ENCODE measurements at places on chromosomes 4 and X.

- no peak for DNase-seq
Observed at GRCh38 chrX:40166582-40166981, 68.8 kb upstream of the BCOR start.

- no peak for DNase-seq
Observed at GRCh38 chr4:132694775-132695174, 454.3 kb upstream of the PCDH10 start.

DNA sequence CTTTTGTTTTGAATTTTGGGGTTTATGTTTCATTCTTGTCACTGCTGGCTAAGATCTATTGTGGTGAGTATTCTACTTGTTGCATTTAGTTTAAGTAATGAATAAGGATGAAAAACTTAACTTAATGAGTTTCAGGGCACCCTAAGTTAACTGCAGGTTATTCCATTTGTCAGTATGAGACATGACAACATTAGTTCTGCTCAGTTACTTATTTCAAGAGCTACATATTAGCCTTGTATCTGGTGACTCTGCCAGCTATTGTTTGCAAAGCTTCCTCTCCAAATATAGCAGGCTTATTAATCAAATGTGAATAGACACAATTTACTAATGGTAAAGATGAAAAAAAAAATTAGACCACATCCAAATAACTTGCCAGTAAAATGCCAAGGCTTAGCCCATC is 567.1 kb downstream of the IL15 start:
- DNase-seq = no peak

GRCh38 chr4:52202251-52202779 is 151.2 kb downstream of the SPATA18 start:
- DNase-seq = no peak

GRCh38 chrX:44060221-44060620 is 87.0 kb upstream of the NDP start:
- no peak for DNase-seq

Data from NCI-H1694 (cell line).